ENCODE measurements at places on chromosomes 12 and 14. TPM values are rescaled to one million over a fixed set of nuclear protein-coding genes. Genes with fewer than 3 reads are reported as not detected.

PRH2 gene
- total RNA-seq = not detected

B4GALNT1 gene
- total RNA-seq = 0.35 TPM

STAC3 gene
- total RNA-seq = 0.07 TPM

VIPAS39 gene
- total RNA-seq = 33.6 TPM

PLCZ1 gene
- total RNA-seq = not detected

CABP1 gene
- not detected for total RNA-seq

RAB21 gene
- total RNA-seq = 28.8 TPM

TMEM116 gene
- total RNA-seq = 1.7 TPM
